ACHN (cell line): ENCODE measurements at places on chromosomes 2 and 18.

DNA sequence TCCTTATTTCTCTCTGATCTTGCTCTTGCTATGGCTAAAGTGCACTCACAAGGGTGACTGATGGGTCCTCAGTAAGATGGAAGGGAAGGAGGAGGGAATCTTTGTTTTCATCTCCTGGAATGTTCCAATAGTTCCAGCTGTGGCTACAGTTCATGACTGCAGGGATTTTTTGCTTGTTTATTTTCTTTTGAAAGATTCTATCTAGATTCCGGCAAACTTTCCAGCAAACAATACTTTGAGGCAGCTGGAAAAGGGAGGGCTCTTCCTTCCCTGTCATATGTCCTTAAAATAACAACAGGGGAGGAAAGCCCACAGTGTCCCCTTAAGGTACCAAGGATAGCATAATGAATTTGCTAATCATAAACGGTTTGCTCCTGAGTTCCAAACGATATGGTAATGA, 111.3 kb upstream of the SLC14A2 start:
- no peak for DNase-seq

GRCh38 chr2:120343100-120343432, 2.9 kb upstream of the INHBB start:
- DNase-seq: no peak

- no peak for DNase-seq
Measured at GRCh38 chr18:49584394-49584793, 22.5 kb downstream of the LIPG start.

DNA sequence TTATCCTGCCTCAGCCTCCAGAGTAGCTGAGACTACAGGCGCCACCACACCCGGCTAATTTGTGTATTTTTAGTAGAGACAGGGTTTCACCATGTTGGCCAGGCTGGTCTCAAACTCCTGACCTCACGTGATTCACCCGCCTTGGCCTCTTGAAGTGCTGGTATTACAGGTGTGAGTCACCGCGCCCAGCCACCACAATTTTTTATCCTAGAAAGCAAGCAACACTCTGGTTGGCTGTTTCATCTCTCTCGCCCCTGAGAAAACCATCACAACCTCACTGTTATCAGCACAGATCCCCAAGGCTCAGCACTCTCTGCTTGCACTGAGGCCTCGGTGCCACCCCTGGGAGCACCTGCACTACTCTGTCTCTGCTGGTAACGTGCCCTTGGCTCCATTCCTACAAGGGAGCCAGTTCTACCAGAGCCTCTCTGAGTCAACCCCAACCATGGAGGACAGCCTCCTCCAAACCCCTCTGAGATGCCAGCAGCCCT, 134.8 kb upstream of the AGAP1 start:
- peak; percentile 49 for DNase-seq

DNA sequence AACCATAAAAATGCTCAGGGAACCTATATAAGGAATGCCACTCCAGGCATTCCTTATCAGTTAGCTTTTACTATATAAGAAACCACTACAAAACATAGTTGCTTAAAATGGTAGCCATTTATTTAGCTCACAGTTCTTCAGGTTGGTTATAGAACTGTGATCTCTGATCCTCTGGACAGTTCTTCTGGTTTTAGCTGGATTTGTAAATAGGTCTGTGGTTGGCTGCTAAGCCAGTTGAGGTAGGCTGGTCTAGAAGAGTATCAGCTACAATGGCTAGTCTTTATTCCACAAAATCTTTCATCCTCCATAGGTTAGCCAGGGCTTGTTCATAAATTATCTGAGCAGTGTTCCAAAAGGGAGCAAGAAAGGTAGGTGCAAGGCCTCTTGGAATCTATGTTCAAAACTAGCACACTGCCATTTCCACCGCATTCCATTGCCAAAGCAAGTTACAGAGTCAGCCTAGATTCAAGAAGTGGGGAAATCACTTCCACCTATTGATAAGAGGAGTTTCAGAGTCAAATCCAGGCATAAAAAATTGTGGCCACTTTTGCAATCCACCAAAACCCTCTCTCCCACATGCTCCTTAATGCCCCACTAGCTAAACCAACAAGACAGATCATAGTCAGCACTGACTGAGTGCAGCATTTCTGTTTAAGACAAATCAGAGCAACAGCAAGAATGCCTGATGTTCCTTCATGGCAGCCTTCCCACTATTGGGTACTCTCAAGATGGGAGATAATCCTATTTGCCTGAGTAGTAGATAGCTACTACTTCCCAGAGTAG, 146.4 kb downstream of the IRS1 start:
- DNase-seq: peak; percentile 18
